Activated CD8-positive, alpha-beta memory T cell treated with anti-CD3 and anti-CD28 coated beads, Interleukin-2, amount 50 U/mL, for 4 hours (primary cell): ENCODE measurements at places on chromosomes 2 and 18.

GRCh38 chr2:38788306-38788705 lies 10.3 kb downstream of the GEMIN6 start:
- DNase-seq = no peak

- no peak for DNase-seq
These were observed 33.2 kb upstream of the FHL2 start for GRCh38 chr2:105432044-105432399.

DNA sequence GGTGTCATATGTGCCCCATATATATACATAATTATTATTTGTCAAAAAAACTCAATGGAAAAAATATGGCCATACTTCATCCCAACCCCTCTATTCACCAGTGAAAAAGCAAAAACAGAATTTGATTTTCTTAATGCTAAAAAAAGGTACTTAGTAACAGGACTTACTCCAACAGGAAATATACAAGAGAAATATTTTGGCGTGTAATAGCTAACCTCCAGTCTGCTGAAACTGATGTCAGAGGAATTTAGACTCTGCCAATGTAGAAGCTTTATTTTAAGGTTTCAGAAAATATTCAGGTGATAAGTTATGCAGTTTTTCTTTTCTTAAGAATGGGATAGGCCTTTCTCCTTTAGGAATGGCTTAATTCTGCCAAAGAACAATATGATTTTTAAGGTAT lies 72.6 kb downstream of the TMEFF2 start:
- no peak for DNase-seq

- DNase-seq = no peak
These were observed 109.1 kb upstream of the CYP1B1 start for GRCh38 chr2:38185012-38185491.

GRCh38 chr18:11425211-11425610 lies 184.2 kb upstream of the SLC35G4 start:
- DNase-seq = no peak

DNA sequence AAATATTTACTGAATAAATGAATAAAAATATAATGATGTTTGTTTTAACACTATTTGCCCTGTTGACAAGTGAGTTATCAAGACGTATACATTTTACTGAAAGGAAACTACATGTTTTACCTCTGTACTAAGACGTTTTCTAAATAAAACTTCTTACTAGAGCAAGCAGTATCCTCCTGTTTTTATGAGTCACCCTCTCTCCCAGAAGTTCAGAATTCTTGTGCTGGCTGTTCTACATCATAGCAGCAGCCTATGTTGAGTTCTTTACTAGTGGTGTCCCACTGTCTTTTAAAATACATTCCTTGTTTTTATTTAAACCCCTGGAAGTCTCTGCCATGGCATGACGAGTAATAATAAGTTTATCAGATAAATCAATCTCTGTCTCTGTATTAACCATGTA lies 297.4 kb downstream of the CALCRL start:
- DNase-seq = no peak
